ENCODE measurements at places on chromosomes 1 and 21. TPM values are rescaled to one million over a fixed set of nuclear protein-coding genes. Genes with fewer than 3 reads are reported as not detected.

Gene SHISAL2A
- 0.81 TPM for total RNA-seq

Gene AMPD1
- not detected for total RNA-seq

Gene CRP
- 0.26 TPM for total RNA-seq

Gene C1QC
- total RNA-seq: 353 TPM

Gene CFAP126
- not detected for total RNA-seq

Gene ELK4
- total RNA-seq: 71.5 TPM

Gene CD1B
- 0.61 TPM for total RNA-seq

Gene C1orf226
- total RNA-seq: 7.1 TPM

Gene PCAT6
- total RNA-seq: 0.81 TPM

Gene NR5A2
- total RNA-seq: 8.1 TPM

Gene FCRL4
- not detected for total RNA-seq
